Fibroblast of skin of left quadriceps (primary cell): ENCODE measurements at places on chromosomes 7 and 10.

DNA sequence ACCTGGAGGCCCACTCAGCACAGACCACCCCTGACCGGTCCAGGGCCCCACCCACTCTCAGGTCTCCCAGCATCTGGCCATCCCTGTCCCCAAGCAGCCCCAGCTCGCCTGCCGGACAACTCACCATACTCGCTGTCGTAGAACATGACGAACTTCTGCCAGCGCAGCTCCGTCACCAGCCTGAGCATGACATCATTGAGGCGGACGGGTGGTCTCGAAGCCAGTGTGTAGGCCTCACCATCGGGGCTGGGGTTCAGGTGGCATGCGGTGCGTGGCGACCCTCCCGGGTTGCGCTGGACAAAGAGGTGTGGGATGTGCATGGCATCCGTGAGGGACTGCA, 160.4 kb downstream of the GRID1 start:
- no peak for DNase-seq

- no peak for DNase-seq
Observed at GRCh38 chr7:88546808-88547207, 212.7 kb upstream of the ZNF804B start.

DNA sequence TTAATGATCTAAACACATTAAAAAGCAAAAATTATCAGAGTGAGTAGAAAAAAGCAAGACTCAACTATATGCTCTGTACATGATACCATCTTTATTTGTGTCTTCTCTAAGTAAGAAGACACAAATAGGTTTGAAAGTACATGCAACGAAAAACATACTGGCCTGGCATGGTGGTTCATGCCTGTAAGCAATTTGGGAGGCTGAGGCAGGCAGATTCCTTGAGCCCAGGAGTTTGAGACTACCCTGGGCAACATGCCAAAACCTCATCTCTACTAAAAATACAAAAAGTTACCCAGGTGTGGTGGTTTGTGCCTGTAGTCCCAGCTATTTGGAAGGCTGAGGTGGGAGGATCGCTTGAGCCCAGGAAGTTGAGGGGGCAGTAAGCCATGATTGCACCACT, 78.1 kb upstream of the TOMM7 start:
- DNase-seq = no peak

DNA sequence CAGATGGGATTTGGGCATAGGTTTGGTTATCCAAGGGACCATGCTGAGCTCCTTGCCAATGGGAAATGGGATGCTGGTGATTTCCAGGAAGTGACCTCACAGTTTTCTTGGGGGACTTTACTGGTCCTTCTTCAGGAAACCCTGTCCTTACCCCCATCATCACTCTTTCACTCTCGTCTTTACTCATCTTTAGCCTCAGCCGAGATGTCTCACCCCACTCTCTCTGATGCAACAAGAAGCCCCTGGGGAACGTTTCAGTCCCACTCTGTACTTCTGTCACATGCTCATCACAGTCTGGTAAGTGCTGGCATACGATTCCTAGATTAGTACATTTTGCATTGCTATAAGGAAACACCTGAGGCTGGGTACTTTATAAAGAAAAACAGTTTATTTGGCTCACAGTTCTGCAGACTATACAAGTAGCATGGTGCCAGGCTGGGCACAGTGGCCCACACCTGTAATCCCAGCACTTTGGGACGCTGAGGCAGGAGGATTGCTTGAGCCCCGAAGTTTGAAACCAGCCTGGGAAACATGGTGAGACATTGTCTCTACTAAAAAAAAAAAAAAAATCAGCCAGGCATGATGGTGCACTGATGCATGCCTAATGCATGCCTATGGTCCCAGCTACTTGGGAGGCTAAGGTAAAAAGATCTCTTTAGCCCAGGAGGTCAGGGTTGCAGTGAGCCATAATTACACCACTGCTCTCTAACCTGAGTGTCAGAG, 63.5 kb upstream of the VKORC1L1 start:
- no peak for DNase-seq

DNA sequence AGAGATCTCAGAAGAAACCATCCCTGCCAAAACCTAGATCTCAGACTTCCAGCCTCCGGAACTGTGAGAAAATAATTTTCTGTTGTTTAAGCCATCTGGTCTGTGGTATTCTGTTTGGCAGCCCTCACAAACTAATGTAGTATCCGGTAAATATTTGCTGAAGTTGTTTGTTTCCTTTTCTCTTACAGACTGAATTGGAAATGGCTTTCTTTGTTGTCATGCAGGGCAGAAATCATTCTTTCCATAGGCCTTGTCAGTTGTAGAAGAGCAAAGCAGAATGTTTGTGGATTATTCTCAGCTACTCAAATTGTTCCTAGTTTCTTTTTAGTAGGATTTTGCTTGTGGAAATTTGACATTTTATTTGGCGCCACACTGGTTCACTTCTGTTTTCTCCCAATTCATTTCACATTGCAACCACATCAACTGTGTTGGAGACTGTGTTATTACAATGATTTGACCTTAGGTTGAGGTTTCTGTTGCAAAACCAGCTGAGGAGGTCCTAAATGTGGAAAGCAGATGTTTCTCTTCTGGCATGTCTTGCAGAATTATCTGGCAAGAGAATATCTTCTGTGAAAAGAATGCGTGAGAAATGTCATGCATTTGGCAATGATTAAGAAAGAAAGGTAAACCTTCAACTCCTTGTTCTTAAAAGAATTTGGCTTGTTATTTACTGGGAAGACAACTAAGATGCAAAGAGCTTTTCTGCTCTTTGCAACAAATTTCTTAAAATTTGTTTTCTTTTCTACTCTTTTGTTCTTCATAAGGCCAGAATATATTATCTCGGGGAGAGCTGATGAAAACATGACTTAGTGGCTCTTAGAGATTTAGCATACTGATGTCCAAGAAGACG, 25.8 kb downstream of the ACTA2 start:
- DNase-seq = peak; percentile 95

GRCh38 chr7:110186334-110186733, 904.6 kb upstream of the LRRN3 start:
- no peak for DNase-seq

DNA sequence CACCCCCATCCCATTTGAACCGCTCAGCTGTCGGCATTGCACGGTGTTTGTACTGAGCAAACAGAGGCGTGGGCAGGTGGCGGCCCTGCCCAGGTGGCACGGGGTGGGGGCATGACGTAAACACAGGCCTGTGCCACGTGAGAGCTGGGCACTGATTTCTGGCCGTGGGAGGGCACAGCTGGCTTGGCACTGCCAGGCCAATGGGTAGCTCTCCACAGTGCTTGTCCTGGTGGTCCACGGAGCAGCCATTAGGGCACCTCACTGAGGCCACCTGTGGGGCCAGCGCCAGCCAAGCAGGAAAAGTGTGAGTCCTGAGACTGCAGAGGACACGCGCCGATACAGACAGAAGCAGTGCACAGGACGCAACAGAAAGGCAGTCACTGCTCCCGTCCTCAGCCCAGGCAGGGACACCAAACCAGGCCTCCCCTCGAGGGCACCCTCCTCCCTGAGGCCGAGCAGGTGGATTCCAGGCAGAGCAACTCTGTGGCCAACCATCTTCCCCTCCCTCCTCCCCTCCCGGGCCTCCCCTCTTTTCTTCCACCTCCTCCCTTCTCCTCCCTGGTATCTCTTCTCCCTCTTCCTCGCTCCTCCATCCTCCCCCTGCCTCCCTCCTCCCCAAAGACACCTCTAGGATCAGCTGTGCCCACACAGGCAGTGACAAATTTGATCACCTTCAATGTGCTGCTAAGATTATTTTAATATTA, 258.7 kb downstream of the ELFN1 start:
- DNase-seq = no peak

DNA sequence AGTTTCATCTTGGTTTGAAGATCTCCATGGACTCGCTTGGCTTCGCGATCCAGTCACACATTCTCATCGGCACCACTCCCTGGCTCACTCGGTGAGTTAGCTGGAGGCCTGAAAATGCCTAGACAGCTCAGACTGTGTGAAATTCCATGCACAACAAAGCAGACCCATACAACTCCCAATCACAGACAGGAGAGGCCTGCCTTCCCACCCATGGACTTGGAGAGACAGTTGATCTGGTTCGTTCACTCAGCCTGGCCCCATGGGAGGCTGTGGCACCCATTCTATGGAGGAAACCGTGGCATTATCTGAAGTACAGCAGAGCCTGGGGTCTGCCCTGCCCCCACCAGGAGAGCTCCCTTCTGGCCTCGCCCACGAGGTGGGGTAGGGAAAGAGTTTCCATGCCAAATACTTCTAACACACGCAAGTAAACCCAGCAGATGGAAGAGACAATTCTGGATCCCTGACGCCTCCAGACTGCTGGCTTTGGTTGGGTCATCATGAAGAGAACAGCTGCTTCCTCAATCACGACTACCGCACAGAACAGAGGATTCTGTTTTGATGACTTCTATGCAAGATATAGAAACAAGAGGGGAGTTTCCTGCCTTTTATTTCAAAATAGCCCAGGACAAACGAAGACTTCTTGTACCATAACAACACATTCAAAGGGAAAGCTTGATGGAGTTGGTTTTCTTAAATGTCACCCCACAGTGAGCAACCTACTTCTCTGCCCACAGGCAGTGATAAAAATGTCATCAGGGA, 15.9 kb downstream of the FAM53B start:
- no peak for DNase-seq

DNA sequence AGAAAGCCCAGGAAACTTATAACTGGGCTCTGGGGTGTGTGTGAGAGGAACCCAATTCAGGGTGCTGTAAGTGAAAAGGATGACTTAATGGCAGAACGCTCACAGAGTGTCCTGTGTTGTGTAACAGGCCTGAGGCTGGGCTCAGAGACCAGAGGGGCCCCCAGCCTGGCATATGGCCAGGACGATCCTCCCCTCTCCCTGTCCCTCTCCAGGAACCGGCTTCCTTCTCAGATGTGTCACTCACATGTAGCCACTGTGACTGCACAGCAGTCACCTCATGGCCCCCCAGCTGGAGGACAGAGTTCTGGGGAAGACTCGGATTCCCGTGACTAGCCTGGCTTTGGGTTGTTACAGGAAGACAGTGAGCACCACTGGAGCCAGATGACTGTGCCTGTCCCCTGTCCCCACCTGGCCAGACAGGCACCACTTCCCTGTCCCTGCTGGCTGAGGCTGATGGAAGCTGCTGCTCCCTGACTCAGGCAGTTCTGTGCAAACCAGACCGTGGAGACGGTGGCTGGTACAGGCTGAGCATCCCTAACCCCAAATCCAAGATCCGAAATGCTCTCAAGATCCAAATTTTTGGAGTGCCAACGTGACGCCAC, 220.5 kb downstream of the MLLT10 start:
- no peak for DNase-seq

DNA sequence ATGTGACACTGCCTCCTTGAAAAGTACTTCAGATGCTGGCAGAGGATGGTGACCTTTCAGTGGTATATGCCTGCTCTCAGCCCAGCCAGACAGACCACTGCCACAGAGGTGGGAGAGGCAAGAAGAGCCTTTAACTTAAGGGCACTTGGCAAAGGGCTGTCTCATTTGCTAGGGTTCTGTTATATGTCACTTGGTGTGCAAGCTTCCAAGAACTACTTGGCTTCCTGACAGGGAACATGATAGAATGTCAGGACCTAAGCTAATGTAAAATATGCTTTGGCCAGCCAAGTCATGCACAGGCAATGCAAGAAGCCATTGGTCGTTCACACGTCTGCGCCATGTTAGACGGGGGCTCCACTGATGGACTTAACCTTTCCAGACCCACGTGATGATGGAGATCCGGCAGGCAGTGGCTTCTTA, 54.7 kb downstream of the RBM20 start:
- DNase-seq = no peak

DNA sequence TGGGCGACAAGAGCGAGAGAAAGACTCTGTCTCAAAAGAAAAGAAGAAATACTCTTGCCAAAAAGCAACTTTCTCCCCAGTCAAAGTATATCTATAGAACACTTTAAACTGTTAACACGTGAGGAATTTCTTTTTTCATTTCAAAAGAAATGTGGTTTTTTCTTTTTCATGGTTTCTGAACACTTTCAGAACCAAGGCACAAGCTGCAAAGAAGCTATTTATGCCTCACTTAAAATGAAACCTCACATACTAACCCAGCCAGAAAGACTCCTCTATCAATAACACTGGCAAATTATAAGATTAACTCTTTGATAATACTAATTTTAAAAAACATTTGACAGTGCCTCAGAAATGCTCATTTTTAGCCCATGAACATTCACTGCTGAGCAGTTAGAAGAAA, 20.9 kb downstream of the TBX20 start:
- DNase-seq = no peak

- DNase-seq = no peak
Observed at GRCh38 chr7:98993024-98993897, 114.9 kb downstream of the TRRAP start.

DNA sequence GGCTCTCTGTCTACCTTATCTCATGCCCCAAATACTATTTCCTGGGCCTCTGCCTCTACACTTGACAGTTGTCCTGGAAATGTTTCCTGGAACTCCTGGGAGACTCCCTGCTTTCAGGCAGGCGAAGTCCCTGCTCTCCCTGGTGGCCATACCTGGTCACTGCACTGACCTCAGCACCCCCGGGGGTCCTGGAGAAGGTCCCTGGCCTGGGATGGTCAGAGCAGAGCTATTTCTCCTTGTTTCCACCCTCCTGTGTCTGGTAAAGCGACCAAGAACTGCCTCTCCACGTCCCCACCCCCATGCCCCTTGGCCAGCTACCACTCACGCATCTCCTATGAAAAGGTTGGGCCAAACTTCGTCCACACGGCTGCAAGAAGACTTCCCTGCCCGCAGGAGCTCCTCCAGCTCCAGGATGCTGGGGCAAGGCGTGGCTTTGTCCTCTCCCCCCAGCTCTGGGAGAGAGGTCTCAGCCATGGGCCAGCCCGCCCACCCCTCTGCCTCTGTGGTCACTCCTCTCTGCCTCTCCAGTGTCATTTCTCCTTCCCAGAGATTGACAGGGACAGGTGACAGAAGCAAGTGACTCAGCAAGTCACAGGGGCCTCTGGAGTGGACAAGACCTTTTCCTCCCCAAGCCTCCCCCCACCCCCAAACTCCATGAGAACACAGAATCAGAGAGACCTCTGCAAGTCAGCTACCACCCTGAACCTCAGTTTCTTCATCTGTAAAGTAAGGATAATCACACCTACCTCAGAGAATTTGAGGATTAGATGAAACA, 2.6 kb upstream of the SAMD8 start:
- no peak for DNase-seq

DNA sequence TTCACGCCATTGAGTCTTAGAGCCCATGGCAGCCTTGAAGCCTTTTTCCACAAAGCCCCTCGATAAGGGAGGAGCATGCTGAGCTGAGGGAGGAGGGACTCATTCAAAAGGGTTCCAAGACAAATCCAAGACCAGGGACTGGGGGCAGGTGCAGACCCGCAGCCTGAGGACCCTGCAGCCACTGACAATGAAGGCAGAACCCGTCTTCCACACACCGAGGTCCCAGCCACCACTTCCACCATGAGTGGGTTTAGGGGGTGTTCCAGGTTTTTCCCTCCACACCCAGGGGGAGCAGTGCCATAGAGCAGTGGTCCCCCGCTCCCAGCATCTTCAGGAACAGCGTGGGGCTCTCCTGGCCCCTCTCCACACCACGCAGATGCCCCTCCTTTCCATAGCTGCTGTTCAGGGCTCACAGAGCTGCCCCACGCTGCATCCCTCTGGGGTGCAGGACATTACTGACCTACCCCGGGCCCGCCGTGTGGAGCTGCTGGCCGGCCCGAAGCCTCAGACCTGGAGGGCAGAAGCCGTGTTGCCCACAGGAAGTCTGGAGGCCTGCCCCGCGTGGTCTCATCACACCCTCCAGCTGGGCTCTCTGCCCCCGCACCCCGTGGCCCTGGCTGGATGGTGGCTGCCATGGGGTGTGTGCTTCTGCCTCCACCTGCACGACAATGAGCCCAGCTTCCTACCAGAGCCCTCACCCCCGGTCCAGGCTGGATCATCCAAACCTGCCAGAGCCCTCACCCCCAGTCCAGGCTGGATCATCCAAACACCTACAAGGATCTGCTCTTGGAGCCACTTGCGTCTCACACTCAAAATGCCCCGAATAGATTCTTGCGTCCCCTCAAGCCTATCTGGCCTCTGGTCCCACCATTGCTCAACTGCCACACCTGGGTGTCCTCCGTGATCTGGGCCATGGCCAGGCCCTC, 220.0 kb upstream of the TCERG1L start:
- DNase-seq = no peak
